ENCODE measurements at places on chromosomes 5 and 9. TPM values are rescaled to one million over a fixed set of nuclear protein-coding genes. Genes with fewer than 3 reads are reported as not detected.

DNA sequence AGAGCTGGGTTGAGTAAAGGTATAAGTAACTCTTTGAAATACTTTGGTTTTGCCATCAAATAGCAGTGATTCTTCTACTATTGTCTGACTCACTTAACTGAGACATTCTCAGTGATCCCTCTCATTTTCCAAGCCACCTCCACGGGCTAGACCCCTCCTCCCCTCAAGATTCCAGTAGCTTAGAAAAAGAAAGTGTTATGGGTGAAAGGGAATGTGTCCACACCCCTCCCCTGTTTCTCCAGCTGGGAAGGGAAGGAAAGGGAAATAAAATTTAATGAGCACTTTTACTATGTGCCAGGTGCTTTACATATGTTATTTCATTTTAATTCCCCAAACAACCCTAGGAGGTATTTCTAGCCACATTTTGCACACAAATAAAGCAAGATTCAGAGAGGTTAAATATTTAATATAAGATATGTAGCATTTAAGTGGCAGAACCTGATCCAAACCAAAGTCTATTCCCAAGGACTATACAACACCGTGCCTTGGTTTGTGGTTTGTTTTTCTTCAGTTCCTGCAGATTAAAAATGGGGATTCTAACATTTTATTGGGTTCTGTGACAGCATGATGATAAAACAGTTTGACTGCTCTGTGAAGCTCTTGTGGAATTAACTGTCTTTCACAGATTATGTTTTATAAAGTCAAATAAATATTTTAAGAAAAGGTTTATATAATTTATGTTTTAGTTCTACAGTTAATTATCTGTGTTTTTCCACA lies 135.9 kb downstream of the ZSWIM6 start:
- H3K4me3 ChIP-seq: no peak overlapping the region
- no peaks in the 10 kb centered on the region for H3K27me3 ChIP-seq
- H3K4me1 ChIP-seq: peaks cover 34% of the 10 kb centered on the region

GRCh38 chr9:113879911-113880310 lies 3.8 kb downstream of the ZNF618 start:
- H3K4me1 ChIP-seq: peaks cover 38% of the 10 kb centered on the region
- DNase-seq: no peak
- no peaks in the 10 kb centered on the region for H3K36me3 ChIP-seq

GRCh38 chr5:170411100-170411499 lies 21.9 kb upstream of the KCNMB1 start:
- DNase-seq: no peak
- no peak overlapping the region for H3K27ac ChIP-seq
- no peaks in the 10 kb centered on the region for H3K27me3 ChIP-seq
- no peak overlapping the region for H3K4me3 ChIP-seq
- peaks cover 17% of the 10 kb centered on the region for H3K4me1 ChIP-seq

GRCh38 chr5:11355491-11355890 lies 548.8 kb downstream of the CTNND2 start:
- no peaks in the 10 kb centered on the region for H3K36me3 ChIP-seq
- no peak overlapping the region for H3K27ac ChIP-seq
- DNase-seq: no peak
- H3K27me3 ChIP-seq: no peaks in the 10 kb centered on the region
- H3K4me3 ChIP-seq: no peak overlapping the region

GRCh38 chr5:54754878-54755277 lies 230.5 kb downstream of the ESM1 start:
- H3K27ac ChIP-seq: no peak overlapping the region
- no peaks in the 10 kb centered on the region for H3K4me1 ChIP-seq
- no peak for DNase-seq
- no peaks in the 10 kb centered on the region for H3K36me3 ChIP-seq

DNA sequence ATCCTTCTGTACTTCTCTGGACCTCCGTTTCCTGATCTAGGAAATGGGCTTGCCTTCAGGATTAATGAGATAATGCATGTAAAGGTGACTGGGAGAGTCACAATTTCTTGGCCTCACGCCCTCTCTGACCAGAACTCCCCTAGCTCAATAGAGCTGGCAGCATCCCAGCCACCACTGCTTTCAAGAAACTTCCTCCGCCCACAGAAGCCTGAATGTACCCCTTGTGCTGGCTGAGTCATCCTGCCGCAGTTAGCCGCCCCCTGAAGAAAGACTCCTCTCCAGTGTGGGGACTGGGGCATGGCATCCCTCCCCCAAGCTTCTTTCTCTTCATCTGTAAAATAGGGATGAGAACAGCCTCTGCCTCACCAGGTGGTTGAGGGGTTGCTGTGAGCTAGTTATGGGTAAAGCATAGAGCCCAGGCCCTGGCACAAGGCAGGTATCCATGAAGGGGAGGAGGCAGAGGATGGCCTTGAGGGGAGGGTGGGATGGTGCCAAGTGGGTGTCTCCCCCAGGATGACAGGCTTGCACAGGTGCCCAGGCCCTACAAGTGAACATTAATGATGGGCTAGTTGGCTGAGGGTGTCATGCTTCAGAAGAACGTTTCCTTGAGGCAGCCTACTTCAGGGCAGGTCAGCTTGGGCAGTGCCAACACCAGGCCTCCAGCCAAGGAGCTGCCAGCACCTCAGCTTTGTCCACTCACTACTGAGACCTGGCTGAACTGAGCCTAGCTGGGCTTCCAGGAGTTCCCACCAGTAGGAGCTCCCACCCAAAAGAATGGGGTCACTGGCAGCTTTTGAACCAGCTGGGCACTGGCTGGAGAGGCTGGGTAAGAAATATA lies 3.4 kb downstream of the PDLIM4 start:
- H3K27me3 ChIP-seq: peaks cover 11% of the 10 kb centered on the region
- H3K4me1 ChIP-seq: peaks cover 17% of the 10 kb centered on the region
- no peak for DNase-seq
- no peak overlapping the region for H3K4me3 ChIP-seq

GRCh38 chr9:35537913-35538312 lies 48.0 kb downstream of the RUSC2 start:
- peaks cover 26% of the 10 kb centered on the region for H3K4me1 ChIP-seq
- no peak for DNase-seq
- H3K4me3 ChIP-seq: peak overlapping the region; percentile 65
- 0 out of 2 replicates have a peak overlapping the region, but pooled peaks have one; percentile 55 for H3K27ac ChIP-seq
- no peaks in the 10 kb centered on the region for H3K27me3 ChIP-seq
- H3K36me3 ChIP-seq: no peaks in the 10 kb centered on the region

DNA sequence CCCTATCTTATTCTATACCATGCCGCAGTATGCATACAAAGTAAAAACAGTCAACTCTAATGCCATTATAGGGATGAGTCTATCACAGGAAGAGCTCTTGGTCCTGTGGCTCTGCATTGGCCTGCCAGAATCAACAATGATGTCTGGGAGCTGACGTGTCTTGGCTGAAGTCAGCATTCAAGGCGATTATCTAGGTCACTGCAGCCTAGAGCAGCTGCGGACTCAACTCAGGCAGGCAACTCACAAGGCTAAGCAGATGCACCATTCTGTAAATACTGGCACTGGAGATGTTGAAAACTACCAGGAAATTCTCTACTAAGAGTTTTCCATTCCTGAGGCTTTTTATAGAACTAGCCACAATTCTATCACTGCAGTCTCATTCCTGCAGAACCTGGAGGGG lies 13.3 kb downstream of the SPATA9 start:
- H3K36me3 ChIP-seq: no peaks in the 10 kb centered on the region
- DNase-seq: no peak
- no peaks in the 10 kb centered on the region for H3K4me1 ChIP-seq
- H3K27ac ChIP-seq: no peak overlapping the region
- no peaks in the 10 kb centered on the region for H3K27me3 ChIP-seq
- no peak overlapping the region for H3K4me3 ChIP-seq

GRCh38 chr5:141846031-141846430 lies 32.2 kb downstream of the PCDH1 start:
- no peaks in the 10 kb centered on the region for H3K27me3 ChIP-seq
- peak; percentile 80 for DNase-seq
- H3K36me3 ChIP-seq: no peaks in the 10 kb centered on the region
- H3K4me1 ChIP-seq: peaks cover 77% of the 10 kb centered on the region
- peak overlapping the region; percentile 41 for H3K4me3 ChIP-seq

- no peaks in the 10 kb centered on the region for H3K36me3 ChIP-seq
- H3K27ac ChIP-seq: no peak overlapping the region
- no peaks in the 10 kb centered on the region for H3K4me1 ChIP-seq
- H3K27me3 ChIP-seq: no peaks in the 10 kb centered on the region
- DNase-seq: no peak
Measured at GRCh38 chr5:1915316-1915715, 32.6 kb upstream of the IRX4 start.

- H3K27ac ChIP-seq: no peak overlapping the region
- no peaks in the 10 kb centered on the region for H3K4me1 ChIP-seq
- no peaks in the 10 kb centered on the region for H3K36me3 ChIP-seq
- no peak overlapping the region for H3K4me3 ChIP-seq
Measured at GRCh38 chr5:157196045-157196444, 15.4 kb downstream of the ITK start.

- H3K36me3 ChIP-seq: no peaks in the 10 kb centered on the region
- DNase-seq: no peak
- no peaks in the 10 kb centered on the region for H3K27me3 ChIP-seq
- H3K4me3 ChIP-seq: no peak overlapping the region
Measured at GRCh38 chr5:77120086-77120485, 33.0 kb upstream of the ZBED3 start.

GRCh38 chr9:128882677-128883603 lies 1.0 kb downstream of the LRRC8A start:
- H3K4me1 ChIP-seq: peaks cover 12% of the 10 kb centered on the region
- no peaks in the 10 kb centered on the region for H3K27me3 ChIP-seq
- H3K36me3 ChIP-seq: no peaks in the 10 kb centered on the region
- H3K27ac ChIP-seq: peak overlapping the region; percentile 86
- H3K4me3 ChIP-seq: peak overlapping the region; percentile 100

GRCh38 chr5:178454821-178455479 lies 135.2 kb downstream of the COL23A1 start:
- peak; percentile 36 for DNase-seq
- no peaks in the 10 kb centered on the region for H3K4me1 ChIP-seq
- H3K27me3 ChIP-seq: no peaks in the 10 kb centered on the region
- H3K27ac ChIP-seq: no peak overlapping the region

DNA sequence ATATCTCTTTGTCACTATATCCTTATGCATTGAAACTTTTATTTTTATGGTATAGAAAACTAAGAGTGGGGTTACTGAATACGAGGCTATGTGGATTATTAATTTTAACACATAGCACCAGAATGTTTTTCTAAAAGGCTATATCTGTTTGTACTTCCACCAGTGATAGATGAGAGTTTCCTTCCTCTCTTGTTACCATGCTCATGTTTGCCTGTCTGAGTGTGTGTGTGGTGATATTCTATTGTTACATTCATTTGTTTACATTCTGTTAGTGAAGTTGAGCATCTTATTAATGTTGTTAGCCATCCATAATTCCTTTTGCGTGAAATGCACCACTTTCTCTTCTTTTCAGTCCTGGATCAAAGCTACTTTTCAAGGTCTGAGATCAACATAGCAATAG lies 54.1 kb upstream of the ALDH1A1 start:
- H3K4me3 ChIP-seq: no peak overlapping the region
- DNase-seq: no peak
- no peak overlapping the region for H3K27ac ChIP-seq
- H3K4me1 ChIP-seq: no peaks in the 10 kb centered on the region
- no peaks in the 10 kb centered on the region for H3K36me3 ChIP-seq

DNA sequence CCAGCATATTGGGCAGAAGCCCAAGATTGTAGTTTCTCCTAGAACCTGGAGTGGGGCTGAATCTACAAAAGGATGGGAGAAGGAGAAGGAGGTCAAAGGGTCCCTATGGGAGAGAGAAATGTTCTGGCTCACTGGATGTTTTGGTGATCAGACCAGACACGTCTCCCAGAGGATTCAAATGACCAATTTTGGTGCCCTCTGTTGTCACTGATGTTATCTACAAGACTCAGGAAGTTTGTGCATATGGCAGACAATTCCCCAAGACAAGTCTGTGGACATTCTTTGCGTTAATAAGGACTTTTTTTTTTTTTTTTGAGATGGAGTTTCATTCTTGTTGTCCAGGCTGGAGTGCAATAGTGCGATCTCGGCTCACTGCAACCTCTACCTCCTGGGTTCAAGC lies 137.2 kb upstream of the SMARCA2 start:
- no peaks in the 10 kb centered on the region for H3K36me3 ChIP-seq
- H3K4me3 ChIP-seq: no peak overlapping the region
- H3K27me3 ChIP-seq: no peaks in the 10 kb centered on the region
- H3K4me1 ChIP-seq: no peaks in the 10 kb centered on the region
- no peak for DNase-seq

- 0 out of 2 replicates have a peak, but pooled peaks cover 11% of the 10 kb centered on the region for H3K4me1 ChIP-seq
- no peak overlapping the region for H3K27ac ChIP-seq
- no peak for DNase-seq
- no peak overlapping the region for H3K4me3 ChIP-seq
- no peaks in the 10 kb centered on the region for H3K36me3 ChIP-seq
Measured at GRCh38 chr5:2130361-2130760, 247.6 kb upstream of the IRX4 start.

The PWWP2A gene
- total RNA-seq: 81.6 TPM

The PCDH1 gene
- 183 TPM for total RNA-seq

The NIPAL4 gene
- 0.27 TPM for total RNA-seq

The SGCD gene
- total RNA-seq: not detected

The ZNF366 gene
- not detected for total RNA-seq

The ADGRV1 gene
- total RNA-seq: 139 TPM

The CDC25C gene
- total RNA-seq: 29.9 TPM

The PCDHA11 gene
- 26.5 TPM for total RNA-seq

The TMEM174 gene
- not detected for total RNA-seq

The LEAP2 gene
- total RNA-seq: 1.8 TPM

The C1QTNF2 gene
- 0.27 TPM for total RNA-seq

Data from GM23338 (cell line).